ENCODE measurements at places on chromosomes 16 and 17. TPM values are rescaled to one million over a fixed set of nuclear protein-coding genes. Genes with fewer than 3 reads are reported as not detected.

- no peak for DNase-seq
Observed at GRCh38 chr17:49016775-49017463, 19.7 kb downstream of the IGF2BP1 start.

- DNase-seq: no peak
Observed at GRCh38 chr16:66517586-66518263, 32.2 kb downstream of the TK2 start.

GRCh38 chr17:19757536-19758180 lies 9.6 kb upstream of the ALDH3A1 start:
- no peak for DNase-seq

Gene SLC26A11
- total RNA-seq: 5.9 TPM

Gene CACNG4
- total RNA-seq: not detected

Gene LDAF1
- 6.6 TPM for total RNA-seq

Gene RAB11FIP3
- 41.4 TPM for total RNA-seq

Gene PTX4
- total RNA-seq: 0.20 TPM

Measured in activated T-helper 1 cell treated with anti-CD3 and anti-CD28 coated beads, Interleukin-12 subunit alpha, Interleukin-12 subunit beta, Interleukin-2, Interleukin-4 antibody, amounts not matched to agents 30 ng/mL and 10 ng/mL and 1 ng/mL, durations not matched to agents 14 hours and 24 hours and 36 hours (primary cell).